ENCODE measurements at places on chromosomes 11 and 22.

- no peak for DNase-seq
- peaks cover 12% of the 10 kb centered on the region for H3K4me1 ChIP-seq
- no peaks in the 10 kb centered on the region for H3K27me3 ChIP-seq
Measured at GRCh38 chr11:61950035-61950547, at the start of gene BEST1. TSS of gene BEST1 (plus strand) at chr11:61950351. CDS start at chr11:61951807, 1,456 bp downstream.

- H3K4me1 ChIP-seq, result peaks cover 4% of the 10 kb centered on the region
- no peak overlapping the region for H3K4me3 ChIP-seq
- H3K27ac ChIP-seq, result no peak overlapping the region
- DNase-seq, result no peak
- no peaks in the 10 kb centered on the region for H3K27me3 ChIP-seq
Measured at GRCh38 chr11:95093548-95093947, 3.9 kb downstream of the ENDOD1 start.

DNA sequence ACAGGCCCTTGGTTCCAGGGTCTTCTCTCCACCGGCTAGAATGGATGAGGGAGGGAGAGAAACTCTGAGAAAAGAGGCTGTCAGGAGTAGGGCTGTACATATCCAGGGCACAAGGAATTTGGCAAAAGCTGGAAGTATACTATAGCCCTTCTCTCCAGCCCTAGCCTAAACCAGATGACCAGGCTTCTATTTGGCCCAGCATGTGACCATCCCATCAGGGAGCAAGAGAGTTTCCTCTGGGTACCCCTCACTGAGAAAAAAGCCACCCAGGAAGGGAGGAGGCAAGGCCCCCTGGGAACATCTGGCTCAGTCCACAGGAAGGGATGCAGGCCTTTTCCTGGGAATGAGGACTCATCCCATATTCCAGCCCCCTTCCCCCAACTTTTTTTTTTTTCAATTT, 8.3 kb downstream of the CD44 start:
- no peak overlapping the region for H3K4me3 ChIP-seq
- no peak for DNase-seq
- no peaks in the 10 kb centered on the region for H3K27me3 ChIP-seq
- no peaks in the 10 kb centered on the region for H3K4me1 ChIP-seq
- no peak overlapping the region for H3K27ac ChIP-seq

DNA sequence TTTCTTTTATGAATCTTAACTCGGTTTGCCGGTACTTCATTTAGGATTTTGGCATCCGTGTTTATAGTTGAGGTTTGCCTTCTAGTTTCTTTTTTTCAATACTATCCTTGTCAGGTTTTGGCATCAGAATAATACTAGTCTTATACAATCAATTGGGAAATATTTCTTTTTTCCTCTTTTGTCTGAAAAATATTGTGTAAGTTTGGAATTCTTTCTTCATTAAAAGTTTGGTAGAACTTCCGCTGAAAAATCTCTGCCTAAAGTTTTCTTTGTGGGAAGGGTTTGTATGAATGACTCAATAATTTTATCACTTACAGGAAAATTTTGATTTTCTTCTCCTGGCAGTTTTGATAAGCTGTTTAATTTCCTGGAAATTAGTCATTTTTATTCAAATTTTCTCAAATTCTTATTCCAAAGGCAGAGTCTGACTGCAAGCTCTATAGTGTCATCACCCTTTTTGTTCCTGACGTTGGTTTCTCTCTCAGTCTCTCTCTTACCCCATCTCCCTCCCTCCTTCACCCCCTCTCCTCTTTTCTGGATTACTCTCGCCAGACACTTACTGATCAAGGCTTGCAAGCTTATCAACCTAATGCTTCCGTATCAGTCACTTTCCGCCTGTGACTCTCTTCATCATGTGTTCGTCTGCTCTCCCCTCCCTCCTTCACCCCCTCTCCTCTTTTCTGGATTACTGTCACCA, 555.7 kb downstream of the TBC1D22A start:
- no peaks in the 10 kb centered on the region for H3K27me3 ChIP-seq
- no peaks in the 10 kb centered on the region for H3K36me3 ChIP-seq
- no peak overlapping the region for H3K4me3 ChIP-seq
- H3K4me1 ChIP-seq, result no peaks in the 10 kb centered on the region
- no peak for DNase-seq

DNA sequence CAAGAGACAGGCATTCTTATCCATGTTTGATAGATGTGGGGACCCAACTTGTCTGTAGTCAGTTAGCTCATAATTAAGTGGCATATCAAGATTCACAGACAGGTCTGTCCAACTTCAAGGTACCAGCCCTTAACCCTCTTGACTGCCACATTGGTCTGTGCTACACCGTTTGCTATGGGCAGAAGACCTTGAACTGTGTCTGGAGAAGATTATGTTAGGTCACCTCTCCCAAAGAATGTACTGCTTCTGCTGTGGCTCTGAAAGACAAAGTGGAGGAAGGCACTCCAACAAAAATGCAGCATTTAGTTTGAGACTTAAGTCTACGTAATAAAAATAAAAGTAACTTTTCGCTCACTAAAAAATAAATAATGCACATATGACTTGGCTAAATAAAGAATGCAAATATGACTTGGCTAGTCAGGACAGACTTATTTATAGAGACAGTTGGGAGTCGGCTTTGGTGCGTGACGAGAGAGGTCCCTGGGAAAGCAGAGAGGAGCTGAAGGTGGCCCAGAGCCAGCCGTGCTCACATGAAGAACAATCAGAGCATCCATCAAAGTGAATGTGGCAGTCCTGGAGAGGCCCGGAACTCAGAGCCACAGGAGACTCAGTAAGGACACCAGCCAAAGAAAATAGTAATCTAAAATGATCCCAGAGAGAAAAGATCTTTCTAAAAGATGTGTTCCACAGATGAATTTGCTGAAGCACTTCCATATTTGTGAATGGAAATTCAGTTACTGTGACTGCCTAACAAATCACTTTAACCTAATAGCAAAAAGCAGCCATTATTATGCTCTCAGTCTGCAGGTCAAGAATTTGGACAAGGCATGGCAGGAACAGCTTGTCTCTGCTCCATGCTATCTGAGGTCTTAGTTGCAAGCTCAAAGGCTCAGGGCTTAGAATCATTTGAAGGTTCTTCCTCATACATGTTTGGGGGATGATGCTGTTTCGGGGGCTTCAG, 35.0 kb downstream of the CWC15 start:
- H3K4me3 ChIP-seq, result no peak overlapping the region
- H3K27me3 ChIP-seq, result no peaks in the 10 kb centered on the region
- H3K27ac ChIP-seq, result no peak overlapping the region
- no peaks in the 10 kb centered on the region for H3K36me3 ChIP-seq
- peak; percentile 21 for DNase-seq

GRCh38 chr22:45465633-45466032, 37.0 kb upstream of the FBLN1 start:
- no peak overlapping the region for H3K27ac ChIP-seq
- H3K27me3 ChIP-seq, result no peaks in the 10 kb centered on the region
- H3K4me1 ChIP-seq, result peaks cover 2% of the 10 kb centered on the region
- DNase-seq, result no peak
- H3K36me3 ChIP-seq, result no peaks in the 10 kb centered on the region

DNA sequence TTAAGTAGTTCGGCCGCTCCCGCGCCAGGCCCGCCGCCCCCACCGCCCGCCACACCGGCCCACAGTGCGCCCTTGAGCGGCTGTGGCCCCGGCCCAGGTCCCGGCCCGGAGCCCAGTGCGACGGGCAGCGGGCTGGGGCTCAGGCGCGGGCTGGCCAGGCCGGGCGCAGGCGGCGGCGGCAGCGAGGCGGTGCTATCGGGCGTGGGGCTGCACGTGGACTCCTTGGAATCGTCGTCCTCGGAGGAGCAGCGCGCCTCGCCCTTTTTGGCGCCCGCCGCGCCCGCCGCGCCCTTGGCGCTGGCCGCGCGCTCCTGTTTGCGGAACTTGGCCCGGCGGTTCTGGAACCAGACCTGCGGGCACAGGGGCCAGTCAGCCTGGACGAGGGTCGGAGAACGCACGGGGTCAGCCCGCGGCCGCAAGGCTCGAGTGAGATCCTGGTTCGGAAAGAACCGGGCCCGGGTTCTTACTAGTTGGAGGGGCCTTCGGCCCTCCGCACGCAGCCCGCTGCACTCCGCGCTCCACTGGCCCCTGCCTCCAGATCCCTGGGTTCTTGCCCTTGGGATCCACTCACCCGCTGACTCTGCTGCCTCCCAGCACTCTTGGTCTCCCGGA, 4.0 kb downstream of the PHOX2A start:
- peak; percentile 70 for DNase-seq
- H3K4me1 ChIP-seq, result peaks cover 11% of the 10 kb centered on the region
- peaks cover 12% of the 10 kb centered on the region for H3K27me3 ChIP-seq
- no peak overlapping the region for H3K27ac ChIP-seq
- no peaks in the 10 kb centered on the region for H3K36me3 ChIP-seq

GRCh38 chr11:2399488-2400068, 972 bp upstream of the TSSC4 start:
- H3K27ac ChIP-seq, result peak overlapping the region; percentile 58
- peaks cover 4% of the 10 kb centered on the region for H3K4me1 ChIP-seq
- no peaks in the 10 kb centered on the region for H3K27me3 ChIP-seq
- DNase-seq, result no peak
- H3K4me3 ChIP-seq, result peak overlapping the region; percentile 69

- no peaks in the 10 kb centered on the region for H3K36me3 ChIP-seq
- no peaks in the 10 kb centered on the region for H3K27me3 ChIP-seq
- H3K4me1 ChIP-seq, result peaks cover 2% of the 10 kb centered on the region
- no peak overlapping the region for H3K27ac ChIP-seq
Measured at GRCh38 chr11:130029137-130029536, 26.5 kb upstream of the PRDM10 start.

- H3K36me3 ChIP-seq, result no peaks in the 10 kb centered on the region
- H3K4me3 ChIP-seq, result no peak overlapping the region
- no peak overlapping the region for H3K27ac ChIP-seq
- DNase-seq, result no peak
Measured at GRCh38 chr22:30132290-30132996, 52.2 kb downstream of the HORMAD2 start.

DNA sequence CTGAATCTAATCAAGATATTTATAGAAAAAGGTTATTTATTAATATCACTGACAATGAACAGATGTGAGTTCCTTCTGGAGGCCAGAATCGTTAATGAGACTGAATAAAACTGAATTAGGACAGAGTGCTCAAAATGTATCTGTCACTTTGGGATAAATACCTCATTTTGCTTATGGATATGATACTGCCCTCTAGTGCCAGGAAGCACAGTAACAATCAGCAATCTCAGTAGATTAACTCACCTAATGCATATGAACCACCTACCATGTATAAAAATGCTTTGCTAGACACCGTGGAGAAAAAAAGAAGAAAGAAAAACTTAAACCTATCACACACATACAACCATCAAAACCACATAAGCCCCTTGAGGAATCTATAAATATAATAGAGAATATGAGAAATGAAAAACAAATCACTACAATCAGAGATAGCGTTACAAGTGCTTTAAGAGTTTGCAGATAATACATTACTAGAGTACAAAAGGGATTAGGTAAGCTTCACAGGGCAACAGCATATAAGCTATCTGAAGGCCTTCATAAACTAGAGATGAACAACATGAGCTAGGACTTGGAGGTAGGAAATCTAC, 117.4 kb downstream of the SGSM3 start:
- peaks cover 11% of the 10 kb centered on the region for H3K4me1 ChIP-seq
- no peaks in the 10 kb centered on the region for H3K36me3 ChIP-seq
- H3K4me3 ChIP-seq, result no peak overlapping the region
- H3K27ac ChIP-seq, result no peak overlapping the region
- H3K27me3 ChIP-seq, result no peaks in the 10 kb centered on the region
- no peak for DNase-seq

DNA sequence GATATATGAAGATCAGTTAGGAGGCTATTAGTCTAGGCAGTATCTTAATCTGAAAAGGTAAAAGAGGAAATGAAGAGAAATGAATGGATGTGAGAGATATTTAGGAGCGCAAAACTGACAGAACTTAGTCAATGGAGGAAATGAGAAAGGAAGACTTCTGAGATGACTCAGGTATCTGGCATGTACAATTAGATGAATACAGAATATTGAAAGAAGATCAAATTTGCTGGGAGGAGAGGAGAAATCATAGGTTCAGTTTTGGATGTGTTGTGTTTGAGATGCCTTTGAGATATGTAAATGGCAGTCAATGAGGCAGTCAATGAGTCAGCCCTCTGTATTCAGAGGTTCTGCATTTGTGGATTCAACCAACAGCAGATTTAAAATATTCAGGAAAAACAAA, 42.9 kb upstream of the GAB2 start:
- no peak overlapping the region for H3K27ac ChIP-seq
- H3K4me3 ChIP-seq, result no peak overlapping the region
- H3K27me3 ChIP-seq, result no peaks in the 10 kb centered on the region
- H3K4me1 ChIP-seq, result no peaks in the 10 kb centered on the region

GRCh38 chr22:24583221-24584165, 9.4 kb downstream of the LRRC75B start:
- H3K4me1 ChIP-seq, result no peaks in the 10 kb centered on the region
- H3K4me3 ChIP-seq, result no peak overlapping the region
- DNase-seq, result peak; percentile 32
- peak overlapping the region; percentile 21 for H3K27ac ChIP-seq
- no peaks in the 10 kb centered on the region for H3K36me3 ChIP-seq

GRCh38 chr11:7688238-7688826, 15.0 kb upstream of the CYB5R2 start:
- H3K27me3 ChIP-seq, result no peaks in the 10 kb centered on the region
- H3K36me3 ChIP-seq, result no peaks in the 10 kb centered on the region
- no peak for DNase-seq

DNA sequence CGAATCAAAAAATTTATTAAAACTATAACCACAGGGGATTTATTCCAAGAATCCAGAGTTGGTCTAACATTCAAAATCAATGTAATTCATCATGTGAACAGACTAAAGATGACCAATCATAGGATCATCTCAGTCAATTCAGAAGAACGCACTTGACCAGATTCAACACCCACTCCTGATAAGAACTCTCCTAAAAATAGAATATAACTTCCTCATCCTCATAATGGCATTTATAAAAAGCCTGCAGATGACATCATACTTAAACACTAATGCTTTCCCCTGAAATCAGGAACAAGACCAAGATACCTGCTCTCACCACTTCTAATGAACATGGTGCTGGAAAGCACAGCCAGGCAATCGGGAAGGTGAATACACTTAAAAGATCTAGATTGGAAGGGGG, 10.5 kb upstream of the MUC2 start:
- DNase-seq, result no peak
- H3K27ac ChIP-seq, result no peak overlapping the region
- no peaks in the 10 kb centered on the region for H3K36me3 ChIP-seq

- no peak overlapping the region for H3K27ac ChIP-seq
- no peak overlapping the region for H3K4me3 ChIP-seq
Measured at GRCh38 chr22:22926370-22927195, 39.0 kb downstream of the IGLL5 start.

- H3K4me3 ChIP-seq, result no peak overlapping the region
- no peaks in the 10 kb centered on the region for H3K4me1 ChIP-seq
- no peak overlapping the region for H3K27ac ChIP-seq
- no peaks in the 10 kb centered on the region for H3K36me3 ChIP-seq
Measured at GRCh38 chr11:103471546-103471945, 362.3 kb downstream of the DYNC2H1 start.

GRCh38 chr11:7320306-7320705, 68.6 kb downstream of the SYT9 start:
- H3K4me1 ChIP-seq, result no peaks in the 10 kb centered on the region
- H3K27me3 ChIP-seq, result no peaks in the 10 kb centered on the region
- no peaks in the 10 kb centered on the region for H3K36me3 ChIP-seq
- no peak for DNase-seq
- H3K4me3 ChIP-seq, result no peak overlapping the region

GRCh38 chr22:46569055-46569847, 31.8 kb upstream of the CELSR1 start:
- DNase-seq, result no peak
- H3K27ac ChIP-seq, result no peak overlapping the region
- H3K36me3 ChIP-seq, result no peaks in the 10 kb centered on the region
- no peaks in the 10 kb centered on the region for H3K4me1 ChIP-seq
- H3K27me3 ChIP-seq, result no peaks in the 10 kb centered on the region

Measured in ovary (tissue), 10 donors.